A673 (cell line): ENCODE measurements at places on chromosomes 11 and 22.

DNA sequence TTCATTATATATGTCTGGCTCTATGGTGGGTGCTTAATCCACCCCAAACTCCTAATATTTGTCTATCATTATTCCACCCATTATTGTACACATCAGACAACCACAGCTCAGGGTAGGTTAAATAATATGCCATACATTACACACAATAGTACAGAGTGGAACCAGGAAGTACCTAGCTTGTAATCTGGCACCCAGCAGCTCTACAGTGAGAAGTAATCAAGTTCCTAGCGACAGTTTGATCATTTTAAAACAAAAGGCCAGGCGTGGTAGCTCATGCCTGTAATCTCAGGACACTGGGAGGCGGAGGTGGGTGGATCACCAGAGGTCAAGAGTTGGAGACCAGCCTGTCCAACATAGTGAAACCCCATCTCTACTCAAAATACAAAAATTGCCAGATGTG, 141.0 kb downstream of the LARGE1 start:
- H3K4me3 ChIP-seq: no peak overlapping the region
- no peak for DNase-seq
- H3K4me1 ChIP-seq: no peaks in the 10 kb centered on the region
- no peaks in the 10 kb centered on the region for H3K36me3 ChIP-seq

DNA sequence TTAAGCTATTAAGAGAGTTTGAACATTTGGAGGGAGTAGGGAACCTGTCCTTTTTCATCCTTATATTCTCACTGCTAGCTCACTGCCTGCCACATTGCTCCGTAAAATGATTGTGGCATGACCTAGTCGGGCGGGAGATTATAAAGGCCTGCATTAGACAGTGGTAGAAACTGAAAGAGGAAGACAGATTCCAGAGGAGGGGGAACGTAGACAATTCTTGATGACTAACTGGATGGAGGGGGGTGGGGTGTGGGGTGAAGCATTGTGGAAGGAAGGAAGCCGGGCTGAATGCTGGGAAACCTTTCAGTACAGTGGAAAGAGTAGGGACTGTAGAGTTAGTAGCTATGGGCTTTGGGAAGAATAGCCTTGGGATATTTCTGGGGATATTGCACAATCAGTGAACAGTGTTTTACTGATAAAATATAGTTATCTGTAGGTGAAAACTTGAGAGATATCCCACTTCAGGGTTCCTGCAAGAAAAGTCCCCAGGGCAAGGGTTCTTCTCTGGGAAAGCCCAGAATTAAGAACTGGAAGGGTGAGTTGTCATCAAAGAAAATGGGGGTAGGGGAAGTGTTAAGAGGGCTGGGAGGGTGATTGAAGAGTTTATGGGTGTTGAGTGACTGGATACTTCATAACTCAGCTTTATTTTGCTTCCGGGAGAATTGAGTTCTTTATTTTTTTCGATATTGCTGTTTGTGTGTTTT, 2.1 kb downstream of the MED15 start:
- DNase-seq: peak; percentile 90
- peak overlapping the region; percentile 60 for H3K27ac ChIP-seq
- no peaks in the 10 kb centered on the region for H3K27me3 ChIP-seq
- H3K4me1 ChIP-seq: peaks cover 14% of the 10 kb centered on the region
- H3K4me3 ChIP-seq: peak overlapping the region; percentile 89
- no peaks in the 10 kb centered on the region for H3K36me3 ChIP-seq

GRCh38 chr11:32396991-32397390, 38.3 kb downstream of the WT1 start:
- H3K27ac ChIP-seq: no peak overlapping the region
- no peak overlapping the region for H3K4me3 ChIP-seq
- no peaks in the 10 kb centered on the region for H3K36me3 ChIP-seq
- no peaks in the 10 kb centered on the region for H3K27me3 ChIP-seq
- peaks cover 31% of the 10 kb centered on the region for H3K4me1 ChIP-seq

- no peak for DNase-seq
- H3K4me3 ChIP-seq: no peak overlapping the region
- peaks cover 4% of the 10 kb centered on the region for H3K36me3 ChIP-seq
- no peak overlapping the region for H3K27ac ChIP-seq
- no peaks in the 10 kb centered on the region for H3K4me1 ChIP-seq
Observed at GRCh38 chr22:24394254-24394653, 33.1 kb upstream of the ADORA2A start.

- H3K36me3 ChIP-seq: no peaks in the 10 kb centered on the region
- no peak overlapping the region for H3K4me3 ChIP-seq
- H3K27ac ChIP-seq: peak overlapping the region; percentile 22
- DNase-seq: no peak
Observed at GRCh38 chr11:125170510-125171031, 6.0 kb downstream of the PKNOX2 start.

DNA sequence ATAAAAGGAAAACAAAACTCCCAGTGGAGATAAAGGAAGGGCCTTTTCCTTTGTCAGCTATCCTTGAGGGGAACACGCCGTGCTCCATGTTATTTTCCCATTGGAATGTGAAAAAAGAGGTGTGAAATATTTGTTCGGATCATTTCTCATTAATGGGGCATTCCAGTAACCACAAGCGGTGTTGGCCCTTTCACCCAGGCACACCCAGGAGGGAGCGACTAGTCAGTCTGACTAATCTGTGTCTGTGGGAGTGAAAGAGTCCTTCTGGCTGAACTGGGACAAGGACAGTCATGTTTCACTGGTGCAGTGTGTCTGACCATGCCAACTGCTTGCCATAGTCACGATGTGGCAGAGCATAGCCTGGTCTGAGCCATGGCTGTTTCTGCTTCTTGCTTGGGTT, 13.0 kb upstream of the MYEOV start:
- no peak overlapping the region for H3K4me3 ChIP-seq
- H3K27ac ChIP-seq: no peak overlapping the region
- peaks cover 9% of the 10 kb centered on the region for H3K4me1 ChIP-seq
- DNase-seq: no peak
- H3K27me3 ChIP-seq: no peaks in the 10 kb centered on the region

- H3K4me1 ChIP-seq: no peaks in the 10 kb centered on the region
- no peaks in the 10 kb centered on the region for H3K27me3 ChIP-seq
- no peak for DNase-seq
- H3K36me3 ChIP-seq: no peaks in the 10 kb centered on the region
- no peak overlapping the region for H3K4me3 ChIP-seq
Observed at GRCh38 chr11:119158467-119158866, 9.6 kb downstream of the ABCG4 start.

DNA sequence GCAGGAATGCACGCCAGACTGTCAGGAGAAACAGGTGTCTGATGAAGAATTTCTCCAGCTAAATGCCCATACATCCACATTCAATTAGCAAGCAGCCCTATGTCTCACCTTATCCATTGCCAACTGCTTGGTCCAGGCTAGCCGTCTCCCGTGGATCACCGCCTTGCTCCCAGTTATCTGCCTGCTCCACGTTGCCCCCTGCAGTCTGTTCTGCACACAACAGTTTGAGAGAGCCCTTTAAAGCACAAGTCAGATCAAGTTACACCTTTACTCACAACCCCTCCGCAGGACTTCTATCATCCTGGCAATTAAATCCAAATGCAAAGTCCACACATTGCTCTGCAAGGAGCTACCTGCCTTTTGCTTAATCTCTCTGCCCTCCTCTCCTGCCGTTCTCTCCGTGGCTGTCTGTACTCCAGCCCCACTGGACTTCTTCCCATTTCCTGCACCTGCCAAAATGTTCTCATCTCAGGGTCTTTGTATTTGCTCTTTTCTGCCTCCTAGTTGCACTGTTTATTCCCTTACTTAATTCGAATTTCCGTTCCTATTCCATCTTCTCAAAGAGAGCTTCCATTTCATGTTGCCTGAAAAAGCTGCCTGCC, 185.3 kb upstream of the LARGE1 start:
- H3K4me1 ChIP-seq: no peaks in the 10 kb centered on the region
- no peaks in the 10 kb centered on the region for H3K27me3 ChIP-seq
- peak; percentile 15 for DNase-seq
- H3K27ac ChIP-seq: no peak overlapping the region
- H3K36me3 ChIP-seq: no peaks in the 10 kb centered on the region

- H3K4me1 ChIP-seq: no peaks in the 10 kb centered on the region
- no peak overlapping the region for H3K4me3 ChIP-seq
- no peaks in the 10 kb centered on the region for H3K27me3 ChIP-seq
- H3K27ac ChIP-seq: no peak overlapping the region
Observed at GRCh38 chr11:42225664-42226063, 766.2 kb upstream of the LRRC4C start.

- peaks cover 11% of the 10 kb centered on the region for H3K4me1 ChIP-seq
- H3K27me3 ChIP-seq: no peaks in the 10 kb centered on the region
- H3K27ac ChIP-seq: no peak overlapping the region
- peaks cover 30% of the 10 kb centered on the region for H3K36me3 ChIP-seq
Observed at GRCh38 chr11:43316451-43316850, 4.7 kb downstream of the API5 start.

DNA sequence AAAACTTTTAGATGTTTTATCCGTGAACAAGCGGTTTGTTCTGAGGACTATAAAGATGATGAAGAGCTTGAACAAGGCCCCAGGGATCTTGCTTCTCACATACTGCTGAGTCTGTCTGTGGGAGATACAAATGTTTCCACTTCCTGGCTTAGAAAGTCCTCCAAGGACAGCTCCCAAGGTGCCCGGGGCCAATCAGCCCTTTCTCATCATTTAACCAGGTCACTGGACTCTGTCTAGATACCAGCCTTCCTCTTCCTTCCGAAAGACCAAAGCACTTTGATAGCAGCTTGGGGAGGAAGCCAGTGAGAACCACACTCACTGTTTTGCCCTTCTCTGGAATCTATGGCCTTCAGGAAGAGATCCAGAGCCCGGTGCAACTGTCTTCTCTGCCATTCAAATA, 4.3 kb upstream of the MICAL2 start:
- no peak overlapping the region for H3K27ac ChIP-seq
- DNase-seq: no peak
- no peak overlapping the region for H3K4me3 ChIP-seq
- H3K36me3 ChIP-seq: no peaks in the 10 kb centered on the region

DNA sequence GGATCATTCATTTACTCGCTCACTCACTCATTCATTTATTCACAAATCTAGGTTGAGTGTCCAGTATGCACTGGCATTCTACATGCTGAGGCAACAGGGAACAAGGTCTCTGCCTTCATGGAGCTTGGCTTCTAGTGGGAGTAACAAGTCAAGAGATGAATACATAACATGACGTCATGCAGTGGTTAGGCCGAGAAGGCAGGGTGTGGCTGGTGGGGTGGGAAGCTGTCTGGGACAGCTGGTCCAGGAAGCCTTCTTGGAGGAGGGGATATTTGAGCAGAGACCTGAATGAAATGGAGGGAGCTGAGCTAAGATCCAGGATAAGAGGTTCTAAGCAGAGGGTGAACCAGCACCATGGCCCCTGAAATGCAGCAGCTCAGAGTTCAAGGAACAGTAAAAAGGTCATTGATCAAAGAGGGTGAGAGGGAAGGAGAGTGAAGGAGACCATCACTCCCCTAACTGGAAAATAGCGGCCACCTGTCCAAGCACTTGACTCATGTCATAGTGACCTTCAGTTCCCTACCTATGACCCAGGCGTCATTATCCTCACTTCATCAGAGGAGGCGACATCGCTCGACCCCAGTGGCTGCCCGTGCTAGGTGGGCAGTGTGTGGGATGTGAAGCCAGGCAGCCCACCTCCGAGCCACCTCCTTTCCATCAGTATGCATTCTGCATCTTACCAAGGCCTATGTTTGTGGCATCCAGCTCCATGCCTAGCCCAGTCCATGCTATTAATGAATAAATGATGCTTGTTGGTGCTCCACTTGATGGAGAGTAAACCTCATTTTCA, 105.0 kb downstream of the TSPAN18 start:
- no peak overlapping the region for H3K4me3 ChIP-seq
- no peaks in the 10 kb centered on the region for H3K27me3 ChIP-seq
- H3K4me1 ChIP-seq: no peaks in the 10 kb centered on the region
- H3K27ac ChIP-seq: no peak overlapping the region
